NCI-H2081 treated with DMSO at 0.1 percent for 48 hours (cell line): ENCODE measurements at places on chromosomes 6 and 20.

DNA sequence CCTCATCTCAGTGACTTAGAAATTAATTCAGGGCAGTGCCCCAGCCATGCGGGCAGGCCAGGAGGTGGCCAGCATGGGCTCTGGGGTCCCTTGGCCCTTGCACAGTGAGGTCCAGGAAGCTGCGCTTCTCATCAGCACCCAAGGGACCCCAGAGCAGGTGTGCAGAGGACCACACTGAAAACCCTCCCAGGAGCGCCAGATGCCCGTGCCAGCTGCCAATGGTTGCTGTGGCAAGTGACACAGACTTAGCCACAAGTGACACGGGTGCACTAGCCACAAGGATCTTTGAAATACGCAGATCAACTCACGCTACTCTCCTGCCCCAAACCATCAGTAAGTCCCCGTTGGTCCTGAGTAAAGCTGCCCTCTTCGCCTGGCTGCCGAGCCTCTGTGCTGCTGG, 88.1 kb downstream of the ERMARD start:
- no peak for DNase-seq

DNA sequence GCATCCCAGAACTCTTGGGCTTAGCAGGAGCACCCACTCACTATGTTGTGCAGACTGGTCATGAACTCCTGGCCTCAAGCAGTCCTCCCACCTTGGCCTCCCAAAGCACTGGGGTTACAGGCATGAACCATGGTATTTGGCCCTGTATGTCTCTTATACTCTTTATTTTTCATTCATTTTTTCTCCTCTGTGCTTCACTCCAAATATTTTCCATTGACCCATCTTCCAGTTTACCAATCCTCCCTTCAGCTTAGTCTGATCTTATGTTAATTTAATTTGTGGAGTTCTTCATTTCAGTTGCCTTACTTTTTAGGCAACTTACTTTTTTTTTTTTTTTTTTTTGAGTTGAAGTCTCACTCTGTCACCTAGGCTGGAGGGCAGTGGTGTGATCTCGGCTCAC, 79.5 kb downstream of the EZR start:
- no peak for DNase-seq

DNA sequence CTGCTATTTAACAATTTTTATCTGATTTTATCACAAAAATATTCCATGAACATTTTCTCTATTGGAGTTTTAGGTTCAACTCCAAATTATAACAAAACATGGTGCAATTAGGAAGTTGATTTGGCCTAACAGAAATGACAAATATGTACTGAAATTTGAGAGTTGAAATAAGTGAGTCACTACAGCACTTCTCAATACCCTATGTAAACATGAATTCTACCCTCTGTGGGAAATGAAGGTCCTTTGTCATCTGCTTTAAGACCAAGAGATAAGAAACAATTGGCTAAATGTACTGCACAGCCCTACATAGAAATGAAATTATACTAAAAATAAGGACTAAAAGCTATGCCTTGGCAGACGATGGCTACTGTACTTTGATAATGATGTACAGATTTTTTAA, 86.2 kb upstream of the BEND6 start:
- no peak for DNase-seq

DNA sequence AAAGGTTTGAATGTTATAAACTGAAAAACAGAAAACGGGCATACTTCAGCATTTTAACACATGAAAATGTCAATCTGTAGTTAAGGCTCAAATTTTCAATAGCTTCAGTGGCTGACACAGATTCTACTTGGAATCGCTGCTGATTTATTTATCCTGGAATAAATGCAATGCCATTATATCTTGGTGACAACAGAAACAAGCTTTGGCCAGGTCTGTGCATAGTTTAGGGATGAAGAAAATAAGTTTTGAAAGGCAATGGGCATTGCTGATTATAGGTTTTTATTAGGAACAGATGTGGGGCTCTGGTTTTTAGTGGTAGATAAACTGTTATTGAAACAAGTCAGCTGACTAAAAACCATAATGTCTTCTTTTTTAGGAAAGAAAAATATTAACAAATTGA, 96.8 kb upstream of the SOX4 start:
- no peak for DNase-seq

DNA sequence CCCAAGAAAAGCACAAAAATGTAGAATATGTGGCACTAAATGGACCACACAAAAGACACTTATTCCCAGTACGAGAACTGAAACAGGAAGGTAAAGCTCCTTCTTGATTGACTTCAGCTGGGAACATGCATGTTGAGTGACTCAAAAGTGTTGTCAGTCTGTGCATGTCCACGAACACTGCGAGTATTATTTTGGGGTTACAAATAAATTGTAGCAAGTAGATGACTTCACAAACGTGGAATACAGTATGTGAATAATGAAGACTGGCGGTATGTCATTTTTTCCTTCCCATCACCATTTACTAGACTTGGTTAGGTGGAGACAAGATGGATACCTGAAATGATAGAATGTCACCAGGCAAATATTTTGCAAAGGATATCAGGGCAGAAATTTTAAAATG, 45.4 kb downstream of the L3MBTL3 start:
- no peak for DNase-seq

DNA sequence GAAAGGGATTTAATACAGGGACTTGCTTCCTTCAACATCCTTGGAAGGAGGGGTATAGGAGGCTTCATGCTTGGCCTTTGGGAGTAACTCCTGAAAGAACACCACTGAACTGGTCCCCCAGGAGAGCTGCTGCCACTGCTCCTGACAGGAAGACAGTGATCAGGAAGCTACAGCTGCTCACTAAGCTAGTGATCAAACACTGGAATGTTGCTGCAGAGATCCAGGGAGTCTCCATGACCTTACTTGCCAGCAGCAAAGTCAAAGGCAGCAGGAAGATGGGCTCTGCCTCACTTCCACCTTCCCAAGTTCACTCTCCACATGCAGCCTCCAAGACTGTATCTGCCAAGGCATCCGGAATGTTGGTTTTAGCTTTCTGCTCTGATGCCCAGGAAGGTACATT, 31.8 kb downstream of the PIM1 start:
- no peak for DNase-seq

GRCh38 chr20:4840801-4841200, 119.1 kb downstream of the PRND start:
- DNase-seq, result no peak

DNA sequence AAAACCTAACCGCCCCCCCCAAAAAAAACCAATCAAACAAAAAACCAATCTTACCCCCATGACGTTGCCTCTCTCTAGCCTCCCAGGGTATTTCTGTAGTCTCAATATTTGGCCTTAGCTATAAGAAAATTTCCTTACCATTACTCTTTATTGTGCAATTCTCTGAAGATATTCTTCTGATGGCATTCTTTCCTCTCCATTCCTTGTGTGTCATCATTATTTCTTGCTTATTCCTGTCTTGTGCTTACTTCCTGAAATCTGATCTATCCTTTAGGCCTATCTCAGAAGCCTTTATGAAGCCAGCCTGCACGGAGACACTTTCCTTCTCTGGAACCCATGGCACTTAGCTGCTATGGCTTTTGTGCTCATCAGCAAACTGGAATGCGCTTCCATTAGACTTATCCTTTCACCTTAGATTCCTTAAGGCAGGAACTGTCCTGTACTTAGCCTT, 65.9 kb upstream of the DDR1 start:
- DNase-seq, result no peak

DNA sequence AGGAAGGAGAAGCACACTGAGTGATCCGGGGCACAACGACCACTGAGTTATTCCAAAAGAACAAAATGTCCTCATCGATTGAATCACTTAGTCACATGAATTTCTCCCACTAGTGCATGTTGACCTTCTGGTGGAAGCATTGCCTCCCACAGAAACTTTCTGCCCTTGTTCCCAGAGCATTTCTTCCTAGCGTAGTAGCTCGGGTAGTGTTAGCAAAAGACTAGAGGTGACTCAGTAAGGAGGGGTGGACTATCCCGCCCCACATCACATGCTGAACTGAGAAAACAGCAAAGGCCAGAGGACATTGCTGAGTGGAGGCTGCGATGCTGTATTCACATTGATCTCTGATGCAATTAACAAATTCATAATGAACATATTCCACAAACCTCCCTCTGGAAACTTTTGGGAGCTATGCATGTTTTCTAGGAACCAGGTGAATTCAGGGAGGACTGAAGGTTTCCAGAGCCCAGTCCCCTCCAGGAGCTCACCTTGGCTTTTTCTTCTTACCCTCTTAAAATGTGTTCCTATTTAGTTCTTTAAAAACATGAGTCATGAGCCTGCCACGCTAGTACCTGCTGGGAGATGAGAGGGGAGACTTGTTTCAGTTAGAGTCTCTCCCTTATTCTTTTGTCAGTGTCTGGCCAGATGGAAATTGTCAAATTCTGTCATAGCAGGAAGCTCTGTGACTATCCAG, 507.9 kb downstream of the CDH26 start:
- no peak for DNase-seq

DNA sequence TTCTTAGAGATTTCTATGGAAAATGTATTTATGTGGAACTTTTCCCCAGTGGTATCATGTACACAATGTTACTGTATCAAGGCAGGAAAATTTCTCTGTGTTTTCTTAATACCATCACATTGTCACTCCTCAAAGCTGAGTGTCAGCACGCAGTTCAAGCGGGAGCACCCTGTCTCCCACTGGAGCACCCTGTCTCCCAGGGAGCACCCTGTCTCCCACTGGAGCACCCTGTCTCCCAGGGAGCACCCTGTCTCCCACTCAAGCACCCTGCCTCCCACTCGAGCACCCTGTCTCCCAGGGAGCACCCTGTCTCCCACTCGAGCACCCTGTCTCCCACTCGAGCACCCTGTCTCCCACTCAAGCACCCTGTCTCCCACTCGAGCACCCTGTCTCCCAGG, 51.3 kb downstream of the PSMG4 start:
- DNase-seq, result no peak

DNA sequence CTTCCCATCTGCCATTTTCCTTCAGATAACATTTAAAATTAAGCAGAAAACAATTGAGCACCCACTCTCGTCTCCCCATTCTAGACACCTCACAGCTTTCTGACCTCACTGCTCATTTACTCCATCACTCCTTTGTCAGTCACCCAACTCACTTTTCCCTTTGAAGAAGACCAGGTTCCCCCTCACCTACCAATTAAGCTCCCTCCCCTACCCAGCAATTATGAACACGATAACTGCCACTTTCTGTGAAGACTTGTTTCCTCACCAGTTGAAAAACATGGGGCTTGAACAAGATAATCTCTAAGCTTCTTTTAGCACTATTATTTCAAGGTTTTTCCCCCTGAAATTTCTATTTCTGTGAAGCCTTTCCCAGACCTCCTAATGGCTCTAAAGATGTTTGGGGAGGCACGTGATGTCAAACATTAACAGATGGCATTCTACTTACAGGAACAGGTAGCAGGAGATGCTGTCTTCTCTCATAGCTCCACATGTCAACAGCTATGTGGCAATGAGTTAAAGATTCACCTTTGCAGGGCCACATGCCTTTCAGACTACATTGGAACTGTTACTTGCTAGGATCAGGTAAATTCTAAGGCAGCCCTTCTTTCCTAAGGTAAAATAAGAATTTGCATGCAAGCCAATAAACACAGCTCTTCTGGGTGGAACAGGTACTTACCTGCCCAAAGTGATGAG, 24.8 kb upstream of the SLA2 start:
- DNase-seq, result no peak

DNA sequence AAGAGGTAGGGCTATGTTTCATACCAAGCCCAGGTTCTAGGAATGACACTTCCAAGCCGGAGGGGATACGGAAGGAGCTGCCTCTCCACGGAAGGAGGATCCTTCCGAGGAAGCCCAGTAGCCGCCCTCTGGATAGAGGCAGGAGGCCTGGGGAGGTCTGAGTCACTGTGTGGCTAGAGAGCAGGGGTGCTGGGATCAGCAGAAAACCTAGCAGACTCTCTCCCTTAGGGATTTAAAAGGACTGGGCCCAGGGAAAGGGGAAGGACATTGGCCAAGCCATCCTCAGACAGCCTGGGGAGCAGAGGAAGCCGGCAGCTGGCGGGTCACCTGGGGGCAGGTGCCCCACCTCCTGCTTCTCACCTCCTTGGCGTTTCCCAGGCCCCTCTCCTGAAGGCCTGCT, 36.6 kb upstream of the NFATC2 start:
- no peak for DNase-seq

DNA sequence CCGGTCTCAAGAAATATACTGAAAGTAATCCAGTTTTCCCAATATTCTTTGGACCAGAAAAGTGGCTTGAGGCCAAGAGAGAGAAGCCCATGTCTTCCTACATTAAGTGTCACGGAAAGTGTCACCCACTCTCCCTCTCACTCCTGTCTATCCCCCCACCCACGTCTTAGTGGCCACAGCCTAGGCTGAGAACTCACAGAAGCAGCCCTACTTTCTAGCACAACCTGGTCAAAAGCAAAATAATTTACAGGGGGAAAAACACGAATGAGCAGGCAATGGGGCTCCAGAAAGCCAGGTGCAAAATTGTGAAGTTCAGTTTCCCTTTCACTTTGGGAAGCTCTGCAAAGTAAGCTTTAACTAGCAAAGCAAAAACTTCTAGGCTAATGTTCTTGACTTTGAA, 118.0 kb downstream of the OPRM1 start:
- DNase-seq, result no peak

DNA sequence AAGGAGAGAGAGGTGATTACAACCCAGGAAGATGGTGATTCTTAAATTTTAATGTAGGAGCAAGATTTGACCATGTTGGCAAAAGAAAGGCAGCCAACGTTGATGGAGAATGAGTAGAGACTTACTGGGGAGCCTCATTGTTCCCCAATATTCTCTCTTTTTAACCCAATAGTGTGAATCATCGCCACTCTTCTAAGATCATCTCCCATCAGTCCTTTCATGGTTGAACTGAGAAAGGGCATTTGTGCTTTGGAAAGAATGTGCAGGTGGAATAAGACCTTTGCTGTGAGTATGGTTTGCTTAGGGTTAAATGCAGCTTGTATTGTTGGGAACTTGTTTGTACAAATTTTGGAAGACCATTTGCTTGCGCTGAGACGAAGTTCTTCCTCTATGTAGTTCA, 231.0 kb downstream of the TBXT start:
- no peak for DNase-seq

- DNase-seq, result no peak
These were observed 12.1 kb upstream of the UBE2J1 start for GRCh38 chr6:89364586-89364985.

DNA sequence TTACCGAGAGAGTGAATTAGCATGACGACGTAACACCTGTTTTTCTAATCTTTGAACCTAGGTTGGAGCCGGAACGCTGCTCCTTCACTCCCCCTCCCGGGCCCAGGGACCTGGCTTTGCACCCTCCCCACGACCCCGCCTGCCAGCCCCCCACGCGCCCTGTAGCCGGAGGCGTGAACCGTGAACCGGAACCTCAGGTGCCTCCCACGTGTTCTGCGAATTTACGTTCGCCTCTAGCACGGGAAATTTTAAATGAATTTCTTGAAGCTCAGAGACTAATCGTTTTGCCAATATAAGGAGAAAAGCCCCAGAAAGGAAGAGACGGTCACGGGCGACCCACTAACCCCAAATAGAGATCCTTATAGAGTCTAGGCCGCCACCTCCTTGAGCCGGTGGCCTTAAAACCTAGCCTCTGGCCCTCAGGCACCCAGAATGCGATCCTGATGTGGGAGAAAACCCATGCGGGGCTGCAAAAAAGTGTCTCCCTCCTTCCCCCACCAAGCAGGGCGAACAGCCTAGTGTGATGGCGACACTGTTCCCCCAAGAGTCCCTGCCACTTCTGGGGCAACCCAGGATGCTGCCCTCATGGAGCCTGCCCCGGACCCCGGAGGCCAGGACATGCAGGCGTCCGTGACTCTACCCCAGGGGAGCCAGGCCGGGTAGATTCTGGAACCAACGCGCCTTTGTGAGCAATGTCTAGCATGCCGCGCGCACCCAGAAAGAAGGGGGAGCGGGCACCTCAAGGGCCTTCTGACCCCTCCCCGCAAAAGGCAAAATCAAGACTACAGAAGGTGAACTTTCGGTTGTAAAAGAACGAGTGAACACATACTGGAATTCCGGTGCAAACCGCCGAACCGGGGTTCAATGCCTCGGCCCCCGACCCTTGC, 2.7 kb upstream of the SIM1 start:
- DNase-seq, result no peak
